Endothelial cell (in vitro differentiated cells): ENCODE measurements at places on chromosomes 1 and 21. TPM values are rescaled to one million over a fixed set of nuclear protein-coding genes. Genes with fewer than 3 reads are reported as not detected.

DNA sequence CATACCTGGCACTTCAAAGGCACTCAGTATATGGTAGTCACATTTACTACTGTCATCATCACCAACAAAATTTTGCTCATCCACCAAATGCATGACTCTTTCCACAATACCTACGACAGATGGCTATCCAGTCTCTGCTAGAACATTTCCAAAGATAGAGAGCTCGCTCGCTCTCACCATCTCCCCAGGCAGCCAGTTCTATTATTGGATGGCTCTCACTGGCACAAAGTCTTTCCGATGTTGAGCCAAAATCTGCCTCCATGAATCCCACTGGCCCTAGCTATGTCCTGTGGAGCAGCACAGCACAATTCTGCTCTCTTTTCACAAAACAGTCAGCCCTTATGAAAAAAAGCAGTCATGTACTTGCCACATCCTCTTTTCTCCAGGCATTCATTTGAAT lies 102.1 kb downstream of the DAB1 start:
- H3K4me1 ChIP-seq = no peaks in the 10 kb centered on the region
- H3K27me3 ChIP-seq = peaks cover 5% of the 10 kb centered on the region
- H3K27ac ChIP-seq = no peak overlapping the region
- H3K4me3 ChIP-seq = no peak overlapping the region
- H3K36me3 ChIP-seq = no peaks in the 10 kb centered on the region

GRCh38 chr1:24387636-24388175 lies 25.9 kb downstream of the STPG1 start:
- H3K4me3 ChIP-seq = no peak overlapping the region
- H3K27me3 ChIP-seq = peaks cover 2% of the 10 kb centered on the region
- H3K36me3 ChIP-seq = peaks cover 4% of the 10 kb centered on the region
- H3K27ac ChIP-seq = no peak overlapping the region
- DNase-seq = no peak
- peaks cover 18% of the 10 kb centered on the region for H3K4me1 ChIP-seq

DNA sequence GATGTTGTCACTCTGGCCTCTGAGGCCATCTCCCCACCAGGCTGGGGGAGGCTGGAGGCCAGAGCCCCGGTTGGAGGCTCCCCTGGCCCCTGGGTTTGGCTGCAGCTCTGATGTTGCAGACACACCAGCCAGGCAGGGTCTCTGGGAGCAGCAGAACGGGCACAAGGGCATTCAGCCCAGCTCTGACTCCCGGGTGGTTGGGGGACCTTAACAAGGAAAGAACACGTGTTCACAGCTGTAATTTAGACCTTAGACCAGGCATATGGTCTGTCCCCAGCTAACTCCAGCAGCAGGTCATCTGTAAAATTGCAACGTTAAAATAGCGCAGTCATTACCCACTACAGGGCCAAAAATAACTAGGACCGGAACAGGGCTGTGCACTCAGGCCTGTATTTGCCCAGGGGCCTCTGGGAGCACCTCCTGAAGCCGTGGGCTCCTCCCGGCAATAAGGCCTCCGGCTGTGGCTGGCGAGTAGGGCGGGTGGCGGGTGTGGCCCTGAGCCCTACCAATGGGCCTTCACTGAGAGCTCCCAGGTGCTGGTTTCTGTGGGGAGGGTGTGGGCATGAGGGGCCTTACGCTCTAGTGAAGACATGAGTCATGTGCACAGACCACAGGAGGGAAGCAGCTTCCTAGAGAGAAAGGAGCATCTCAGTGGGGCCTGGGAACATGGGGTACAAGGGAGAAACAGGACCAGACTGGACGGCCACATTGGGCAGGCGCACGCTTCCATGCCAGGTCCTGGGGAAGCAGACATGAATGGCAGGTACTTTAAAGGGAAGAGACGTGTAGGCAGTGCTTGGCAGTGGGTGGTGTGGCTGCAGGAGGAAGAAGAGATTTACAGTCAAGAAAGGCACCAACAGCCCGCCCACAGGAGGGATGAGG lies 6.1 kb downstream of the LDLRAP1 start:
- DNase-seq = no peak
- peaks cover 36% of the 10 kb centered on the region for H3K4me1 ChIP-seq
- peaks cover 4% of the 10 kb centered on the region for H3K36me3 ChIP-seq
- no peak overlapping the region for H3K4me3 ChIP-seq
- peaks cover 10% of the 10 kb centered on the region for H3K27me3 ChIP-seq
- no peak overlapping the region for H3K27ac ChIP-seq

GRCh38 chr1:182029002-182029378 lies 32.5 kb downstream of the ZNF648 start:
- H3K27me3 ChIP-seq = peaks cover 4% of the 10 kb centered on the region
- no peaks in the 10 kb centered on the region for H3K36me3 ChIP-seq
- peaks cover 9% of the 10 kb centered on the region for H3K4me1 ChIP-seq
- no peak for DNase-seq
- peak overlapping the region; percentile 99 for H3K4me3 ChIP-seq

Gene C1orf87
- total RNA-seq = 0.23 TPM
